Esophagus muscularis mucosa (tissue), 4 donors: ENCODE measurements at places on chromosomes 12 and 14. TPM values are rescaled to one million over a fixed set of nuclear protein-coding genes. Genes with fewer than 3 reads are reported as not detected.

DNA sequence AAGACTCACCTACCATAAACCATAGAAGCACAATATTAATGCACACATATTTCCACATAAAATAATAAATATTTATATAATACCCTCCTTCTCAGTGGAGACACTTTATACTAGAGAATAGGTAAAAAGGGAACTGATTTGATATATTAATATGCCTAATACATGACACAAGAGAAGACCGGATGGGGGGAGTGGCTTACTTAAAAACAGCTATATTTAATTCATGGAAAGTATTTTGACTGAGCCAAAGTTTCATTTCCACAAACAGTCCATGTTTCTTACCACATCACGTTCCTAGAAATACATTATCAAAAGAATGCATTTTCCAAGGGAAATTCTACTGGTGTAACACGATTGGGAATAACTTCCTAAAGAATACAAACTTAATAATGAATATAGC is 63.4 kb downstream of the ITPR2 start:
- no peak overlapping the region for H3K27ac ChIP-seq
- no peaks in the 10 kb centered on the region for H3K27me3 ChIP-seq
- no peaks in the 10 kb centered on the region for H3K36me3 ChIP-seq
- H3K4me1 ChIP-seq, result peaks cover 4% of the 10 kb centered on the region
- DNase-seq, result no peak
- H3K4me3 ChIP-seq, result no peak overlapping the region

DNA sequence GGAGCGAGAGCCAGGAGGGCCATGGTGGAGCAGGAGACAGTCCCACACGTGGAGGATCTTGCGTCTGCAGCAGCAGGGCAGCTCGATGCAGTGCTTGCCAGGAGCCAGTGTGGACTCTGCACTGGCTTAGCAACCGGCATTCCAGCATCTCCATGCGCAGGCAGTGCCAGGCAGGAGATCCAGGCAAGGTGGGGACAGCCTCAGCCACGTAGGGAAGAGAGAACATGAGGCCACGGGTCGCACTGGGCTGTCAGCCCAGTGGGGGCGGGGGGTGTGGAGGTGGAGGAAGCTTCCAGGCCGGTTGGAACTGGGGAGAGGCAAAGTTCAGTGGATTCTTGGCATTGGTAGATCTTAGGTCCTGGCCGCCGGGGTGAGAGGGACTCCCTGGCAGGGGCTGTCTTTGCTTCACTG is 121.0 kb upstream of the EVL start:
- H3K36me3 ChIP-seq, result peaks cover 35% of the 10 kb centered on the region
- peaks cover 35% of the 10 kb centered on the region for H3K4me1 ChIP-seq

GRCh38 chr12:14362352-14362751 is 3.1 kb upstream of the ATF7IP start:
- H3K36me3 ChIP-seq, result no peaks in the 10 kb centered on the region
- no peak overlapping the region for H3K4me3 ChIP-seq
- H3K4me1 ChIP-seq, result peaks cover 9% of the 10 kb centered on the region
- no peak for DNase-seq
- H3K27me3 ChIP-seq, result no peaks in the 10 kb centered on the region

- H3K27me3 ChIP-seq, result no peaks in the 10 kb centered on the region
- peaks cover 24% of the 10 kb centered on the region for H3K4me1 ChIP-seq
Observed at GRCh38 chr14:31090883-31091764, 64.9 kb upstream of the STRN3 start.

GRCh38 chr12:10131111-10131690 is 1.2 kb upstream of the CLEC7A start:
- peaks cover 2% of the 10 kb centered on the region for H3K4me1 ChIP-seq
- no peak overlapping the region for H3K4me3 ChIP-seq
- no peak overlapping the region for H3K27ac ChIP-seq
- DNase-seq, result no peak
- no peaks in the 10 kb centered on the region for H3K36me3 ChIP-seq

GRCh38 chr14:35287431-35288013 is 4.7 kb upstream of the PSMA6 start:
- no peaks in the 10 kb centered on the region for H3K36me3 ChIP-seq
- no peak overlapping the region for H3K27ac ChIP-seq
- H3K4me1 ChIP-seq, result peaks cover 7% of the 10 kb centered on the region
- DNase-seq, result no peak
- no peak overlapping the region for H3K4me3 ChIP-seq

DNA sequence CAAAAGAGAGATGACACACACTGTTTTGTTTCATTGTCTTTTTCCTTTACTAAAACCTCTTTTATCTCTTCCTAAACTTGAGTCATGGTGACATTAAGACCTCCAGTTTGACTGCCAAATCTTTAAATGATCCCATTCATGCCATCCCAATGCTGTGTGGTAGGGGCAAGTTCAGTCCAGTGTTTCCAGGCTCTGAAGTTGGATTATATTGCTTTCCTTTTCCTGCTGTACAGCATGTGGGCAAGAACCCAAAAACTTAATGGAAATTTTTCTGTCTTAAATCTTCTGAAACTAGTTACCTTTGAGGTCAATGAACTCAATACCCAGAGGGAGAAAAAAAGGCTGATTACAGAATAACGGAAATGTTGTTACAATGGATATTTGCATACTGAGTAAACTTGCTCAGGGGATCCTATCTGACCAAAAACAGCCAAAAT is 187.1 kb upstream of the FAR2 start:
- H3K4me1 ChIP-seq, result peaks cover 11% of the 10 kb centered on the region
- peak overlapping the region; percentile 1 for H3K27ac ChIP-seq
- H3K36me3 ChIP-seq, result no peaks in the 10 kb centered on the region
- no peak overlapping the region for H3K4me3 ChIP-seq
- H3K27me3 ChIP-seq, result no peaks in the 10 kb centered on the region
- no peak for DNase-seq

GRCh38 chr12:112900298-112901145 is 6.2 kb upstream of the OAS1 start:
- H3K4me3 ChIP-seq, result no peak overlapping the region
- no peaks in the 10 kb centered on the region for H3K27me3 ChIP-seq
- DNase-seq, result no peak
- no peaks in the 10 kb centered on the region for H3K36me3 ChIP-seq
- peaks cover 6% of the 10 kb centered on the region for H3K4me1 ChIP-seq

DNA sequence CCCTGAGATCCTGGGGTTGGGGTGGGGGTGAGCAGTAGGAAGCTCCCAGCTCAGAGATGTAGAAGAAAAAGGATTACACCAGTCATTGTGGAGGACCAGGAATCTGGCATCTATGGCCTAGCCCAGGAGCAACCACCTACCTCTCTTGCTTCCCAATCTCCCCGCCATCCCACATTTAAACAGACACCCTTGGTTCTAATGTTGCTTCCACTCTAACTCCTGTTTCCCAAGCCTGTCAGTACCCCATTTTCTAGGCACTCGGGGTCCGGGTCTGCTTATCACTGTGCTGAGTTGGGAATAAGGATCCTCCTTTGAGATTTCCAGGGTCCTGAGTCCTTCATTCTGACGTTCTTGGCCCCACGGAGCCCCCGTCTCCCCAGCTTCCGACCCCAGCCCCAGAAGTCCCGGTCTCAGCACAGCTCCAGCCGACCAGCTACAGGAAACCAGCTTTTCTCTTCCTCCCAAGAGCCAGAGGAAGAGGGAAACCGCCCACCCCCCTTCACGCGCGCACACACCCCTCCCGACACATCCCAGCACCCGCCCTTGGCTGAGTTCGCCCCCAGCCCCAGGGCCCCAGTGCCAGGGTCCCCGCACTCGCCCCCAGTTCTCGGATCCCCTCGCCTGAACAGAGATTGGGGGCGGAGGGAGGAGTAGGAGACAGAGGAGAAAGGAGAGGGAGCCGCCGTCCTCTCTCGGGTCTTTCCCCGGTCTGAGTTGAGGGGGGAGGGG is 1.2 kb downstream of the ITGA5 start:
- no peak for DNase-seq
- peak overlapping the region; percentile 91 for H3K27ac ChIP-seq
- H3K4me1 ChIP-seq, result peaks cover 71% of the 10 kb centered on the region
- no peaks in the 10 kb centered on the region for H3K36me3 ChIP-seq
- H3K4me3 ChIP-seq, result peak overlapping the region; percentile 87

GRCh38 chr12:120783197-120783596 is 57.6 kb downstream of the ACADS start:
- H3K27ac ChIP-seq, result no peak overlapping the region
- H3K4me3 ChIP-seq, result no peak overlapping the region
- no peak for DNase-seq
- peaks cover 26% of the 10 kb centered on the region for H3K36me3 ChIP-seq

DNA sequence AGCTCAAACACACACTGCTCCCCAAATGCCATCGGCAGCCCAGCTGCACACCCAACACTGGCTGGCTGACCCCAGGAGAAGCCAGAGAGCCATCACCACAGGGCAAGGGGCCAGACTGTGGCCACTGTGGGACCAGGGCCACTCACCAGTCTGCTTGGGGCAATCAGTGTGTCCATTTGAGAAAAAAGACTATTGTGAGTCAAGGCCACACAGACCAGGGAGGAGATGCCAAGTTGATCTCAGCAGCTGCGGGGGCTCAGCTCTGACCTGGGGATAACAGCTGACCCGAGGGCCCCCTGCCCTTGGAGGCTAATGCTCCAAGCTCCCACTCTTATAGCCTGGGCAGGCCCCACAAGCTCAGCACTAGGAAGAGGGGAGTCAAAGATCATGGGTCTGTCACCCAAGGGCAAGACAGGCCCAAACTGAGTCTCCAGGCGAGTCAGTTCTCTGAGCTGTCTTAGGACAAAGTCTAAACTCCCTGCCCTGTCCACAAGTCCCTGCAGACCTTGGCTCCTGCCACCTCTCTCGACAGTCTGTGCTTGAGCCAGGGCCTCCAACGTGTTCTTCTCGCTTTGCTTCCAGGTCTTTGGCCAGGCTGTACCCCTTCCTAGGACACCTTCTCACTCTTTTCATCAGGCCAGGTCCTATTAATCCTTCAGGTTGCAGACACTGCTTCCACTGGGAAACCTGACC is 30.1 kb upstream of the PNMA1 start:
- no peak overlapping the region for H3K4me3 ChIP-seq
- H3K36me3 ChIP-seq, result peaks cover under 1% of the 10 kb centered on the region
- peak overlapping the region; percentile 88 for H3K27ac ChIP-seq

GRCh38 chr14:65186951-65187350 is 84.6 kb upstream of the MAX start:
- H3K27ac ChIP-seq, result no peak overlapping the region
- no peaks in the 10 kb centered on the region for H3K4me1 ChIP-seq
- no peak overlapping the region for H3K4me3 ChIP-seq

- no peaks in the 10 kb centered on the region for H3K27me3 ChIP-seq
- no peak for DNase-seq
- H3K4me3 ChIP-seq, result no peak overlapping the region
- H3K27ac ChIP-seq, result no peak overlapping the region
- no peaks in the 10 kb centered on the region for H3K4me1 ChIP-seq
Observed at GRCh38 chr14:59176765-59177164, 11.7 kb upstream of the DAAM1 start.

DNA sequence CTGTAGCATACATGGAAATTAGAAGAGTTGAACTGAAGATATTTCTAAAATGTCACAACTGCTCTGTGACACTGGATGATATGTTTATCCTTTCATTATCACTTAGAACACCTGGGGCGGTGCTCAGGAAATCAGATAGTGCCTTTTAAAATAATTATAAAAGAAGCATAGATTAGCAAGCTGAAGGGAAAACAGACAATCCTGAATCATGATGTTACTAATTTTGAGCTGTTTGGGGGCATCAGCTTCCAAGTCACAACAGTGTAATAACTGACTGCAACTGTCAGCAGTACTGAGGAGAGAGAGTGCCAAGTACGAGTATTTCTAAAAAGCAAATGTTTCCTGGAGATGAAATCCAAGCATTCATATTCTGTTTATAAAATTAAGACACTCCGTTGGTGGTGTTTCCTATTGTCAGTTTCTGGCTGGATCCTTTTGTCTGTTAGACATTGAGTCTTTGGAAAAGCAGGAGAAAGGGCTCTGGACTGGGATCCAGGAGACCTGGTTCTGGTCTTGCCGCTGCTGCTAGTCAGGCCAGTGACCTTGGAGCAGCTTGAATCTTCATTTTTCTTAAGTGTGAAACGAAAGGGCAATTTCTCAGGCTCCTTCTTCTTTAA is 380.1 kb downstream of the EGLN3 start:
- no peak overlapping the region for H3K27ac ChIP-seq
- no peaks in the 10 kb centered on the region for H3K27me3 ChIP-seq
- no peak for DNase-seq
- no peak overlapping the region for H3K4me3 ChIP-seq

DNA sequence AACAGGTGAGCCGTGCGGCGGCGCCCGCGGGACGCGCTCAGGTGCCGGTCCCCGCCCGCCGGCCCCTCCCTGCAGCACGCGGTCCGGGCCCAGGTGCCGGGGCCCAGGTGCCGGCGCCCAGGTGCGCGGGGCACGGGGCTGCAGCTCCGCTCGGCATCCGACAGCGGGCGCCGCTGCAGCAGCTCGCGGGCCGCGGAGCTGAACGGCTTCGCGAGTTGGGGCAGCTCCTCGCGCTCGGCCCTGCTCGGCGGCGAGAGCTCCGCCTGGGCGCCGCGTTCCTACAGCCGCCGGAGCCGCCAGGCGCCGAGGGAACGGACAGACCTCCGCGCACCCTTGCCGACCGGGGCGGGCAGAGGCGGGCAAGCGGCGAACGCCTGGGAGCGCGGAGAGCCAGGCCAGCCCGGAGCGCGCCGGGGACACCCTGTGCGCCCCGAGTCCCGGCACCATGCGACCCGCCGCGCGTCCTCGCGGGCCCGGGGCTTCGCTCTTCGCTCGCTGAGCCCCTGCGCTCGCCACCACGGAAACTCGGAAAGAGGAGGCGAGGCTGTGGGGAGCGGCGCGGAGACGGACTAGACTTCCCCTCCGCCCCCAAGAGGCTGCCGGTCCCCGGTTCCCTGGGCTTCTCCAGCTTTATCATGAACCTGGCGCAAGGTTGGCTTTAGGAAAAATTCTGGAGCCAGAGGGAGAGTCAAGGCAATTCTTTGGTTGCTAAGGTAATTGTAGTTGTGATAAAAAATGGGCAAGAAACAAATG is at the start of gene RGS6:
RGS6 (plus strand) TSS at position 201 of the 753 bp plus-strand sequence.
- peaks cover 22% of the 10 kb centered on the region for H3K27me3 ChIP-seq
- H3K4me1 ChIP-seq, result peaks cover 15% of the 10 kb centered on the region
- peak within 1 kb of the TSS; percentile 48 for H3K4me3 ChIP-seq
- no peaks in the 10 kb centered on the region for H3K36me3 ChIP-seq

DNA sequence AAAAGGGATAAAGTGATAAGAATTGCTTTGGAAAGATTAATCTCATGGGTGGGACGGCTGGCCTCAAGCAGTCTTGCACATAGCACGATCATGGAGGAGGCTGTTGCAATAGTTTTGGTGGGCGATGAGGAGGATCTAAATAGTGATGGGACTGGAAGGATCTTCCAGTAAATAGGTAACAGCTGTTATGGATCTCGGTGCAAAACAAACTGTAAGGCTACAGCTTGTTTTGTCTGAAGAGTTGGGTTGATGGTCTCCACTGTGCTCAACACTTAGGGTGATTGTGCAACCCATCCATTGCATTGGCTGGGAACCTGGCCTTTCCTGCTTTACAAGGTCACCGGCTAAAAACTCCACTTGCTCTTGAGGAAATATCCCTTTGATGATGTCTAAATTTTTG is 21.0 kb downstream of the IGF1 start:
- H3K27ac ChIP-seq, result no peak overlapping the region
- DNase-seq, result no peak
- H3K27me3 ChIP-seq, result no peaks in the 10 kb centered on the region
- no peak overlapping the region for H3K4me3 ChIP-seq
- no peaks in the 10 kb centered on the region for H3K36me3 ChIP-seq
- no peaks in the 10 kb centered on the region for H3K4me1 ChIP-seq

RNASE7 gene
- total RNA-seq, result not detected

WDHD1 gene
- 4.2 TPM for total RNA-seq

TRIM9 gene
- total RNA-seq, result 0.58 TPM

PAPLN gene
- total RNA-seq, result 25.6 TPM

SLC7A8 gene
- total RNA-seq, result 23.5 TPM

MCRS1 gene
- total RNA-seq, result 71.9 TPM
